ENCODE measurements at places on chromosomes 11 and 22.

- DNase-seq: no peak
These were observed 33.6 kb downstream of the NEU3 start for GRCh38 chr11:75022296-75022695.

GRCh38 chr11:104731890-104732289, 166.4 kb downstream of the CASP12 start:
- DNase-seq: no peak

GRCh38 chr11:28756977-28757376, 648.8 kb downstream of the METTL15 start:
- no peak for DNase-seq

GRCh38 chr11:77418971-77419597, 54.8 kb downstream of the PAK1 start:
- DNase-seq: no peak

- DNase-seq: peak; percentile 43
These were observed 22.3 kb downstream of the HPS4 start for GRCh38 chr22:26461188-26461810.

- DNase-seq: no peak
These were observed 172.3 kb downstream of the AASDHPPT start for GRCh38 chr11:106249617-106250239.

- no peak for DNase-seq
These were observed 30.3 kb downstream of the IGF2 start for GRCh38 chr11:2108675-2109491.

- no peak for DNase-seq
These were observed 38.2 kb downstream of the SYTL2 start for GRCh38 chr11:85772695-85773094.

DNA sequence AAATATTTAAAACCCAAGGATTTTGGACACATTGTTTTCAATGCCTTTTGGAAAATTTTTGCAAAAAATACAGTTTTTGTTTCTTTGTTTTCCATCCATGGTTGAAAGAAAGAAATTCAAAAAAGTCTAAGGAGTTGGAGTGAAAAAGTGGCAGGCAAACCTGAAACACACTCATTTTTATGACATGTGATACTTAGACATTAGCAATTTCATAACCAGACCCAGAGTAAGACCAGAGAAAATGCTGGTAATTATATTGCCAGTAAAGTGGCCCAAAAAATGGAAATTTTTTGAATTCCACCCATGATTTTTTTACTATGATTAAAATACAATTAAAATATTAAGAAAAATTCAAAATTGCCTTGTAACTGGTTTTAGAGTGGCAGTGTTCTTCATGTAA, 128.2 kb downstream of the SLC17A6 start:
- DNase-seq: no peak

GRCh38 chr11:103789952-103790351, 246.5 kb upstream of the DDI1 start:
- DNase-seq: no peak

- DNase-seq: no peak
These were observed 34.0 kb upstream of the CBX6 start for GRCh38 chr22:38906052-38906451.

DNA sequence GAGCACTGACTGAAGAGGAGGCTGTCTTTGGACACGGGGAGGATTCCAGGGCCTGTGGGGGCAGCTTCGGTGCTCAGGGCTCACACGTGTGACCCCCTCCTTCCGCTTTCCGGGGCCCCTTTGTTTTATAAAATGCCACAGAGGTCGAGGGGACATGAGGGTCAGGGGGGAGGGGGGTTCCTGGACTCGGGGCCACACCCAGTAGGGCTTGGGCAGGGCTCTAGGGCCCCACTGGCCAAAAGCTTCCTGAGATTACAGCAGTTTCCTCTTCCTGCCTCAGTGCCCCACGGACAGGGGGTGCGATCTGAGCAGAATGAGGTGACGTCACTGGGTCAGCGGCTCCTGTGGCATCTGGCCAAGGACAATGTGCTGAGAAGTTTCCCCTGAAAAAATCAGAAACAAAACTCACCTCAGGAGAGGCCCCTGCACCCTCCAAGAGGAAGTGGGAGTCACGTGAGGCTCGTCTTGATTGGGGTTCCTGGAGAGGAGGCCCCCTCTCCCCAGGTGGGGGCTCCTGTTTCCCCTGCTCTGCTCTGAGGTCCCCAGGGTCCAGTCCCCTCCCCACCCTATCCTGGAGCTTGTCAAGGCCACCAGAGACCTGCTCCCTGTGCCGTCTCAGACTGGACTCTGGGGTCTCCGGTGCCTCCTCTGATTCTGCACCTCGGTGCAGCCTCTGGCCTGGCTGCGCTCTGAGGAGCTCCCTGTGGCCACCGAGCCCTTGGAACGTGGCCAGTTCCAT, 6.4 kb upstream of the IFITM3 start:
- peak; percentile 54 for DNase-seq

Measured in hematopoietic multipotent progenitor cell treated with erythropoietin and hydrocortisone succinate and interleukin-3 and kit ligand, for 8 days (in vitro differentiated cells).